NAMALWA (cell line): ENCODE measurements at places on chromosomes 2 and 18.

DNA sequence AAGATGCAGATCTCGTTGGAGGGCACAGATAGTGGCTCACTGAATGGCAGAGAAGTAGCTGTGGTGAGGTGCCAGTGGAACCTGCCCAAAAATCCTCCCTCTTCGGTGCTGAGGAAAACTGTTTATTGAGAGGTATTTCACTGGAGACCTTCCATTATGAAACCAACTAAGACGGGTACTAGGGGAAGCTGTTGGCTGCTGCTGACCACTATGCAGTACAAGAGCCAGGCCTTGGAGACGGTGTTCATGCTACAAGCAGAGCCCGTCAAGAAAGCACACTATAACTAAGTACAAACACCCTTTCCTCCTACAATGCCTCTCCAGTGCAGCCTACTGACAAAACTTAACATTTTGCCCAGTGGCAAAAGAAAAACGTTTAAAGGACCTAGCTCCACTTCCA is 4.6 kb downstream of the ARL5A start:
- no peak for DNase-seq

DNA sequence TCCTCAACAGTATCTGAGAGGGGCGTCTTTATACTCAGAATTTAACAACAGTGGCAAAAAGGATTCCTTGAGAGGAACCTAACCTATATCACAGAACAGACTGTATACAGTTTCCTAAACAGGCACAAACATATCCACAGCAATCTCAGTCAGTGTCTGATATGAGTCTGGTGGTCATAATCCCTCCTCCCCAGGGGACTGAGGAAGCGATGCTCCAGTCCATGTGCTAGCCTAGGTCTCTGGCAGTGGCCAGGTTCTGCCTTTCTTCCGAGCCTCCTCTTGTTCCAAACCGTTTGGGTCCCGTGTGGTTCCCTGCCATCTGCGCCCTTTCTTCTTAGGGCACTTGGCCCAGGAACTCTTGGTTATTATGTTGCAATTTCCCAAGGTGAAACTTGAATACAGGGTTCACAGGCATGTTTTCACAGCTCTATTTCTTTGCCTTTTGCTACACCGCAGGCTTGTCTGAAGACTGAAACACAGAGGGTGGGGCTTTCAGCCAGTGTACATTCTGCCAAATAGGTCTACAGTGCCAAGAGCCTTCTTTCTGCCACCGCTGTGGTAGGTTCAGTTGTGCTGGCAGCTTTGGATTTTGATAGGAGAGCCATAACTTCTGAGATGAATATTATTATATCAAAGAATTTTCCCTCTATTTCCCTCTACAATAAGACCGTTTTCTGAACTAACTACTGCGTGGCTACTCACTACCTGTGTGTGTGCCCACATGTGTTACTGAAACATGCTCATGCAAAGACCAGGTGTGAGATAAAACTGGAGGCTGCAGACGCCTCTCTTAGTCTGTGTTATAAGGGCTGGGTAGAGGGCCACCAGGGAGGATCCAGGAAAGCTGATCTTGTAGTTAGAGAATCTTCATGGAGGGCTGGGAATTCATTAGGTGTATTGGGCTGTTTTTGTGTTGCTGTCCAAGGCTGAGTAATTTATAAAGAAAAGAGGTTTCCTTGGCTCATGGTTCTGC is 75.0 kb upstream of the HAAO start:
- no peak for DNase-seq

DNA sequence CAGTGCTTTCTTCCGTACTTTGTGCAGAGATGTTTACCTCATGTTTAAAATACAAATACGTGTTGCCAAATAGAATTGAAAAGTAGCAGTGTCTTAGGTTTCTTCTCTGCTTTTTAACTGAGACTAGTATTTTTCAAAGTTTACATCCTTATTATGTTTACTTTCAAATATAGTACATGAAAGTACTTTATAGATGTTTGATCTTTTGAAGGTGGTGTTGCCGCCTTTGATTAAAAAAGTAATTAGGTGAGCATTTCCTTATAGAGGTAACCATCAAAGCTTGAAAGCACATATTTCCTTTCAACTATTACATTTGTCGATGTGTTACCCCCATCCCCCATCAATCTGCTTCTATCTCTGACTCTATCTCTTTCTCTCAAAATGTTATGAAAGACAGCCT is 87.0 kb downstream of the CERS6 start:
- DNase-seq, result no peak

GRCh38 chr2:61157371-61158003 is 4.5 kb upstream of the C2orf74 start:
- no peak for DNase-seq

- no peak for DNase-seq
Observed at GRCh38 chr18:44927127-44927849, 246.6 kb downstream of the SETBP1 start.

- peak; percentile 92 for DNase-seq
Observed at GRCh38 chr2:226800941-226801784, 1.5 kb upstream of the IRS1 start.

- DNase-seq, result no peak
Observed at GRCh38 chr2:130987519-130988425, 105.5 kb downstream of the FAM168B start.

DNA sequence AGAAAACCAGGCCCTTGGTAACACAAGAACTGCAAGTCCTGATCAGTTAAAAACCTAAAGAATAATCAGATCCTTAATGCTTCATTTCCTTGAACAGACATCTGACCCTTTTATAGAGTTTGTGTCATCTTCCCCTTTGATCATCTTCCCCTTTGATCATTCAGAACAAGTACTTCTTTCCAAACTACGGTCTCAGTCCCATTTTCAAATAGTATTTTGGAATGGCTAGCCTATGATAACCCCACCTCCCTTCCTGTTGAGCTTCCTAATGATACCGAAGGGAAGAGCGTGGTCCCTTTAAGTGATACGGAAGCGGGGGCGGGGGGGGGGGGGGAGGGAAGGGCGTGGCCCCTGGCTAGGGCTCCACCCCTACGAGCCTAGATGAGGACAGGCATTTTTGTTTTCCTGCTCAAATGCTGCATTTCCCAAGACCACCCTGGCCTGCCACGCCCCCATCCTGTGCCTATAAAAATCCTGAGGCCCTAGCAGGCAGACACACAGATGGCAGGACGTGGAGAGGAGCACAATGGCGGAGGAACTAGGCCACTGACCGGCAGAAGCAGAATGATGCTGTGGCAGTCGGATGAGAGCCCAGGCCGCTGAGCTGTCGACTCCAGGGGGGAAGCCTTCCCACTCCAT is 24.1 kb upstream of the CHRNA1 start:
- DNase-seq, result no peak

GRCh38 chr18:52903857-52904256 is 563.9 kb downstream of the DCC start:
- peak; percentile 72 for DNase-seq

- DNase-seq, result no peak
Observed at GRCh38 chr18:25467226-25467987, 115.4 kb upstream of the ZNF521 start.

DNA sequence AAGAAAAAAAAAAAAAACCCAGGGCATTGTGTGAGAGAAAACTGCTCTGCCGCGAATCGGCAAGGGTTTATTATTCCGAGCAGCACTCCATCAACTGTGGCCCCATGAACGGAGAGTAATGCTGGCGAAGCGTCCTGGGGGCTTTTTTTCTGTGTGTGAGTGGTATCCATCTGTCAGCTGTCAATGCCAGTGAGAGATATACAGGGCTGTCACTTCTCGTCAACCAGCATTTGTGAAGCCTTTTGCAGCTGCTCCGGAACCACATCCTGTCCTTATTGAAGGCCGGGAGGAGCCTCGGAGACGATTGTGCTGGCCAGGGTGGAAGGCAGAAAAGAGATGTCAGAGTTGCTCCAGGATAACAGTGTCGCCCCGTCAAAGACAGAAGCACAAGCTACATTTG is 356.9 kb upstream of the SMIM21 start:
- DNase-seq, result no peak

DNA sequence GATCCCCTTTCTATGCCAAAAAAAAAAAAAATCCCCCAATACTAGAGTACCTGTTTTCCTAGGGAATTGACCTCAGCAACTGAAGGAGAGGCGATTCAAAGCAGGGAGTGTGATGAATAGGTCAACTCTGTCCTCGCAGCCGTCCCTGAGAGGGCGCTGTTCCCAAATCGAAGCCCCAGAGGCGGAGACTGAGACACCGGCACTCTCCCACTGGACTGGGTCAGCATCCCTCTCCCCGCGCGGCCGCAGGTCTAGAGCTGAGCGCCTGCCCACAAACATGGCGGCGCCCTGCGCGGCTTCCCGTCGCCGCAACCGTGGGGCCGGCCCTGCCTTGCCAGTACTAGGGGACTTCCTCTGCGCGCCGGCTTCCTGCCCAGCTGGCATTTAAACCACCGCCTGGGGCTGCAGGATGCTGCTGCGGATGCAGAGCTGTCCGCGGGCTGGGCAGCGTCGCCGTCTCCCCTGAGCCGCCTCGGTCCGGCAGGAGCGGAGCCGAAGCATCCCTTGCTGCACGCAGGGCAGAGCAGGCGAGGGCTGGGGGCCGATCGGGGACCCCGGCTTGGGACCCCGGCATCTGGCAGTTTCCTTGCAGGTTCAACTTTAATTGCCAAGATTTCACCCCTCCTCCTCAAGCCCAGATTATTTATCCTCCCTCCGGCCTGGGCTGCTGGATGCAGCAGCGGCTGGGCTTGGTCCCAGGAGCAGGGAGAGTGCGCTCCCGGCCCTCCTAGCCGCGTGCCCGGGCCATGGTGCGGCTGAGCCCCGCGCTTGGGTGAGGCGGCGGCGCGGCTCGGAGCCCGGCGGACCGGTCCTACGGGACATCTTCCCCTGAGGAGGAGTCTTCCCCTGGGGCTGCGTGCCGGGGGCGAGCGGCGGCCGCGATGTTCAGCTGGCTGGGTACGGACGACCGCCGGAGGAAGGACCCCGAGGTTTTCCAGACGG is at the start of gene EHD3:
EHD3 (plus strand) TSS at position 412 of the 942 bp plus-strand sequence; CDS start at position 882, 470 bp downstream.
- DNase-seq, result peak; percentile 86

- DNase-seq, result no peak
Observed at GRCh38 chr2:232981767-232982360, 31.2 kb downstream of the NGEF start.

DNA sequence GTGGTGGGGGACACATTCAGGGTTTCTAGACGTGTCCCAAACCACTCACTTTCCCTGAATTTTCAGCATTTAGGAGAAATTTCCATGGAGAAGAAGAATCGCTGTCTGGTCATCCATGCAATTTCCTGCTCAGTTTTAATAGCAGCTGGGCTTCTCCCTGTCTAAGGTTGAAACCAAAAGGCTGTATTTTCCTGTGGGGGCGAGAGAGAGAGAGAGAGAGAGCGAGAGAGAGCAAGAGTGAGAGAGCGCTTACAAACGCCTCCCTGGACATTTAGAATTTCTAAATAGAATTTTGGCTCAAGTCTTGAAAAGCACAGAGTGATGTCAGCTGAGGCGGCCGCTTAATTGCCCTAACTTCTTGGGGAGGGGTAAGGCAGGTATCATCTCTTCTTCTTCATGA is 110.8 kb downstream of the SETBP1 start:
- DNase-seq, result no peak

DNA sequence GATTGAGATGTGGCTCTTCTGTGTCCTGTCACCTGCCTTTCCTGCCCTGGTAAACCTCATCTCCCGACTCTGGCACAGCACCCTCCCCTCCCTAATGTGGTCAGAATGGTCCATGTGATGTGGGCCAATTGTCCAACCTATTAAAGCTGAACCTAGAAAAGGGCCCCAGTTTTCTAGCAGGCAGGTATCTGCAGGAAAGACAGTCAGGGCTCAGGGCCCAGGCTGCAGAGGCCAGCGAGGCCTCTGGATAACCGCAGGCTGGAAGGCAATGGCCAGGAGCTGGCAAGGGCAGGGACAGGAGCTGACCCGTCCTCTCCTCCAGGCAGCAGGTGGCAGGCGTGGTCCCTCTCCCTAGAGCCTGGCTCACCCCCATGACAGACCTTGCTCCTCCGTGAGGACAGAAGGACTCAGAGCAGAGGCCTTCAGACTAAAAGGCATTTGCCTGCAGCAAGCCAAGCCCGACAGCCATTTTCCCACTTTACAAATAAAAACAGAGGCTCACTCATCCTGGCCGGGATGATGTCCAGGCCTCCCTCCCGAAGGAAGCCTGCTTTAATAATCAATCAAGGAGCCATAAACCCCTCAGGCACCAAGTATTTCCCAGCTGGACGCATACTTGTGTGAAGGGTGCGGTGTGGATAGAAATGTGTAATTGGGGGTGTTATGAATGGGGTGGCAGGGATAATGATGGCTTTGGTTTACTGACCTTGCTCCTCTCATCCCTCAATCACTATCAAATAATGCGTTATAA is 107.1 kb downstream of the TWIST2 start:
- no peak for DNase-seq

DNA sequence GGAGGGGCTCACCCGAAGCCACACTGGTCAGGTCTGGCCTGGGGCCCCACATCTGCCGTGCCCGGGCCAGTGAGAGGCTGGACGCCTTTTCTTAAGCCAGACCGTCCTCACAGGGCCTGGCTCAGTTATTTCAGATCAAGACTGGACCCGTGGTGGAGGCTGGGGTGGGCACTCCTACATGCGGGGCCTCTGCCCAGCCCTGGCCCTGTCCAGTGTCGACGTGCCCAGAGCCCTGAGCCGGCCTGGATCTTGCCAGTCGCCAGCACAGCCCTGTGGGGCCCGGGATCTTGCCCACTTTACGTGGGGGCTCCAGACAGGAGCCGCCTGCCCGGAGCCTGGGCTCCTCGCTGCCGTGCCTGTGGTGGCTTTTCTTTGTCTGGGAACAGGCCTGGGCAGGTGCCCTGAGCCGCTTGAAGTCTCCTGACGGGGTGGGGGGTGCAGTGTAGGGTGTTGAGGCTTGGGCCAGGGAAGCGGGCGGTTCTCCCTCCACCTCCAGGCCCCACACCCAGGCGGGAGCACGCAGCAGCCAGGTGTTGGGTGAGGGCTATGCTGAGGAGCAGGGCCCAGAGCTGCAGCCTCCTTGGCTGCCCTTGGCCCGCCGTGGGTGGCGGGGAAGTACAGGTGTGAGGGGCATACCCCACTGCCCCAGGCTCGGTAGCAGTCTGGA is 6.0 kb downstream of the GPC1 start:
- DNase-seq, result no peak

- no peak for DNase-seq
Observed at GRCh38 chr18:48891721-48892120, 59.0 kb downstream of the SMAD7 start.
